ENCODE measurements at places on chromosomes 4 and X.

DNA sequence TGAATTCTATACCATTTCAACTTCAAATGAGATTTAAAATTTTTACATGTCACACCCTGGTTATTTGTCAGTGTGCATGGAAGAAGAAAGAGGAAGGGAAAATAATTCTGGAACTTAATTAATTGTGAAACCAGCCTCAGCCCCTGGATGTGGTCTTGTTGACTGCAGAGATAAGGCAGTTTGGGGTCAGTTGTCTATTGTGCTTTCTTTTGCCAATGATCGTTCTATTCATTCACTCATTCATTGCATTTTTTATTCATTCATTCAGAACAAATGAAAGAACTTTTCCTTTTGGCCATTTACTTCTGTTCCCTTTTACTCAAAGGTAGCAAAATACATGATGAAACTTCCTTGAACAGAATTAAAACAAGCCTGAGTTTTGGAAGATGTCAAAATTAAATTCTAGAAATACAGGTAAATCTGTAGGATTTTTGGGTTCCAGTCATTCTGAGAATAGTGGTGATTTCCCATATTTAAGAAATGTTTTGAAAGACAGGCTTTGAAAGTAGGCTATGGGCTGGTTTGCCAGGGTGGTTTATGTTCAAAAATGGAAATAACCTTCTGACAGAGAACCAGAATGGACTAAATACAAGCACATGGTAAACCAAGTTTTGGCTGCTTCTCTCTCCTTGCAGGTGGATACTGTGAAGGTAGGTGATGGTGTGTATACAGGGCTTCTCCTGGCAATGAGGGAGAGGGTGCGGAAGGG, 35.7 kb downstream of the PARM1 start:
- no peak for DNase-seq

GRCh38 chr4:111636961-111637585, 508.2 kb upstream of the FAM241A start:
- DNase-seq, result no peak

GRCh38 chr4:113094802-113095201, 45.3 kb downstream of the ANK2 start:
- no peak for DNase-seq

DNA sequence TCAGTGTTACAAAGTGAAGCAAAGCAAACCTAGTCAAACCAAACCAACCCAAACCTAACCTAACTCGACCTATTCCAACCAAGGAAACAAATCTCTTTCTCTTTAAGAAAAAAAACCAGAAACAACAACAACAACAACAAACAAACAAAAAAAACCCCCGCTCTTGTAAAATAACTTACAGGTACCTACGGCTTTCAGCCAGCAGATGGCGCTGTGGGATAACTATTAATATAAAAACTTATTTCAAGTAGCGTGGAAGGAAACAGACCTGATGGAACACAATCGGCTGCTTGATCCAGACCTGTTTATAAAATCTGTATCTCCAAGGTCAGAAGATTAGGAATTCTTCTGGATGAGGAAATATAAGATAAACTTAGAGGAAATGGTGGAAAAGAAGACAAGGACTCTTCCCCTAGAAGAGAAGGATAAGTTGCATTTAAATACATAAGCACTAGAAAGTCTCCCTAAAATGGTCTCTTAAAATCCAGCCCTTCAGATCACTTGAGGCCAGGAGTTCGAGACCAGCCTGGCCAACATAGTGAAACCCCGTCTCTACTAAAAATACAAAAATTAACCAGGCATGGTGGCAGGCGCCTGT, 34.4 kb upstream of the CDKL5 start:
- DNase-seq, result peak; percentile 66

GRCh38 chrX:112746812-112747595, 67.3 kb upstream of the LHFPL1 start:
- DNase-seq, result no peak

DNA sequence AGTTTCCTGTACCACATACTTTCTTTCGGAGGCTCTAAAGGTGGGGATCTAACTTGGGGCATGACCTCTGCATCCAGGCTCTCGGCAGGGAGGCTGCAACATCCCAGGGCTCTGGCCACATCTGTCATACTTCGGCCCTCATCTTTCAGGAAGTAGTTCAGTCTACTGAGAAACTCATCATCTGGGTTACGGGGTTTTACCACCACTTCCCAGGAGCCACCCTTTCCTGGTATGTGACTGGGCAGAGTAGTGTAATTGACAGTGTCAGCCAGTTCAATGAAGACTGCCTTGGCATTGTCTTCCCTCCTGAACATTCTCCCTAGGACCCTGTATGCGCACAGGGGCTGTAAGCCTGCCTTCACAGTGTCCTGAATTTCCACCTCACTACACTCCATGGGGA, 2.8 kb downstream of the PNMA5 start:
- no peak for DNase-seq

GRCh38 chrX:17433965-17434364, 59.0 kb downstream of the NHS start:
- no peak for DNase-seq

DNA sequence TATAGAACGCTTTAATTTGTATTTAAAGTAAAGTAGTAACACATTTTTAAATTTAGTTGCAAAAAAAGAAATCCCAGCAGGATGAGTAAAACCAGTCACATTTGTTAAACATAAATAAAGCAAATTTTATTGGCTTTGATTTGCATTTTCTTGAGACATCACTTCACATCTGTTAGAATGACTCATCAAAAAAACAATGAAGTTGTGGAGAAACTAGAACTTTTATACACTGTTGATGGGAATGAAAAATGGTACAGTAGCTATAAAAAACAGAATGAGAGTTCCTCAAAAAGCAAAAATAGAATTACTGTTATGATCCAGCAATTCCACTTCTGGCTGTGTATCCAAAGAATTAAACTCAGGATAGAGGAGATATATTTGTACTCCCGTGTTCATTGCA, 454.0 kb upstream of the KLHL4 start:
- DNase-seq, result no peak

All from lower lobe of right lung (tissue), 2 donors.